ENCODE measurements at places on chromosomes 1 and 21.

DNA sequence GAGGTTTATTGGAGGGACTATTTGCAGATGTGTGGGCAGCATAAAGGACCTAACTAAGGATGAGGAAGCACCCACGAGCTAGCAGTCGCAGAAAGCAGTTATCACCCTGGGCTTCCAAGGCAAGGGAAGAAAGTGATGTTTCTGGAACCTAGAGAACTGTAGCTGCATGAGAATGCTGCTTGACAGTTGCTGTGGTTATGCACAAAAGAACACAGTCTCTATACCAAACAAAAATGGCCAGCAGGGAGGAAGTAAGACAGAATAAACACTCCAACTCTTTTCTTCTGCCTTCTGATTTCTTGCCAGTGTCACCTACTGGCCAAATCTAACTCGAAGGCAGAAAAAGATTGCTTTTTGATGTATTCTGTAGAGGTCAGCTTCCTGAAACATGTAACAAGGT is 190.2 kb downstream of the RASAL2 start:
- DNase-seq, result no peak

- no peak for DNase-seq
Measured at GRCh38 chr21:45986316-45987051, 4.9 kb downstream of the COL6A1 start.

DNA sequence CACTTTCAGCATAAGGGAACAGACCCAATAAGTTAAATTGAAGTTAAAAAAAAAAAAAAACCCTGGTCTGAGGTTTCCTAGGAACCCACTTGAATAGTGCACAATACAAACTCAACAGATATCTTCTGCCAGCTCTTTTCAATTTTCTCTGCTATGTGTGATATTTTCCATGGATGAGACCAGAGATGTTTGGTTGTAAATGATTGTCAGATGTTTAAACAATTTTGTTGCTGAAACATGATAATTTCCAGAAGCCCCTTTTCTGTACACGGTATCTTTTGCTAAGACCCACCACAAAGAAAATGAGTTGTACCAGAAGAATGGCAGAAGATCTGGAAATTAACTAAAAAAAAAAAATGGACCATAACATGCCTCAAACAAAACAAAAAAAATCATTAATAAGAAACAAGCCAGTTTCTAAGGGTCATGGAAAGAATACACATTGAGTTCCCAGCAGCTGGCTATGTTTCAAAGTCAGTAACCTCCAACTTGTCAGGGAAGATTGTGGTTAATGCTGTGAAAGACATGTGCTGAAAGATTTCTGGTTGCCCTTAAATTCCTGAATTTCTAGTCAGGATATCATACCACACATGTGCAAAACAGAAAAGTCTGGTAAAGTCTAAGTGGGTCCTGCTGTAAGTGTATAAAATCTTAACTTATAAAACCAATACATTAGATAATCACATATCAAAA is 35.6 kb upstream of the MGST3 start:
- no peak for DNase-seq

GRCh38 chr1:52574594-52574993 is 21.7 kb upstream of the TUT4 start:
- DNase-seq, result peak; percentile 91

DNA sequence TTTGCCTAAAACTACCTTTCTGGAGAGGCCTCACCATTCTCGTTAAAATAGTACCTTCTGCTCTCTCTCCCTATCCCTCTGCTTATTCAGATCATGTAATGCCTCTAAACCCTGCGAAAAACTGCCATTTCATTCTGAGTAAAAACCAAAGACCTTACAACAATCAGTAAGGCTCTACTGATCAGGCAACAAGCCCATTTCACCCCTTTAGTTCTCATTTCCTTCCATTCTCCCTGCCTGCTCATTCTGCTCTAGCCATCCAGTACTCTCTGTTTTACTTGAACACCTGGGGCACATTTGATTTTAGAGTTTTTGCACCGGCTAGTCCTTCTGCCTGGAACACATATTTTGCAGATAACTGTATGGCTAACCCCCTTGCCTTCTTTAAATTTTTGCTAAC is 187.8 kb downstream of the COQ8A start:
- no peak for DNase-seq

GRCh38 chr1:2629627-2630497 is 3.0 kb downstream of the MMEL1 start:
- no peak for DNase-seq

GRCh38 chr21:44925378-44925755 is 4.7 kb upstream of the ITGB2 start:
- DNase-seq, result no peak

DNA sequence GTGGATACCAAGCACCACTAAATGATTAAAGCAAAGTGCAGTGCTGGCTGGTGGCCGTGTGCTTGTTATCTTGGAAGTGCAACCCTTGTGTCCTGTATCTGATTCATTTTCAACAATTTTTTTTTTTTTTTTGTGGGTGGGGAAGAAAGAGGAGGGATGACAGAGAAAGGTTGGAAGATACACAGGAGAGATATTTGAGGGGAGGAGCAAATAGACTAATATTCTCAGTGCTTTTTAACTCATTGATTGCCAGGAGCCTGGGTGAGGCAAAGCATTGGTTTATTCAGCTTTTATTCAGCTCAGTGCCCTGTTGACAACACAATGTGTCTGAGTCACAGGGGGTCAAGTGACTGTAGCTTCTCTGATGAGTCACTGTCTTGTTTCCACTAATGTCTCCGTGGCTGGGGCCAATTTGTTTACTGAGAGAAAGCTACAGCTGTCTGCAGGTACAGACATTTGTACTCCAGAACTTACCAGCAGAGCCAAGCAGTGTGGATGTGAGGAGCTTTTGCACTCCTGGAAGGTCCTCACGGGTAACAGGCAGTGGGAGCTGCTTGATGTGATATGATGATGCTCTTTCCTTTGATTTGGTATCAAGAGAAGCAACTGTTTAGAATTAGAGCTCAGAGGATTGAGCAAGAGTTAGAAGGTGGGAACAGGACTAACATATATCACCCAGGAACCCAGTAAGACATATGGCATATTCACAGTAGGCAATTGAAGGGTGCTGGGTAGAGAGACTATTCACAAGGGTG is 23.6 kb upstream of the DNM3 start:
- no peak for DNase-seq

DNA sequence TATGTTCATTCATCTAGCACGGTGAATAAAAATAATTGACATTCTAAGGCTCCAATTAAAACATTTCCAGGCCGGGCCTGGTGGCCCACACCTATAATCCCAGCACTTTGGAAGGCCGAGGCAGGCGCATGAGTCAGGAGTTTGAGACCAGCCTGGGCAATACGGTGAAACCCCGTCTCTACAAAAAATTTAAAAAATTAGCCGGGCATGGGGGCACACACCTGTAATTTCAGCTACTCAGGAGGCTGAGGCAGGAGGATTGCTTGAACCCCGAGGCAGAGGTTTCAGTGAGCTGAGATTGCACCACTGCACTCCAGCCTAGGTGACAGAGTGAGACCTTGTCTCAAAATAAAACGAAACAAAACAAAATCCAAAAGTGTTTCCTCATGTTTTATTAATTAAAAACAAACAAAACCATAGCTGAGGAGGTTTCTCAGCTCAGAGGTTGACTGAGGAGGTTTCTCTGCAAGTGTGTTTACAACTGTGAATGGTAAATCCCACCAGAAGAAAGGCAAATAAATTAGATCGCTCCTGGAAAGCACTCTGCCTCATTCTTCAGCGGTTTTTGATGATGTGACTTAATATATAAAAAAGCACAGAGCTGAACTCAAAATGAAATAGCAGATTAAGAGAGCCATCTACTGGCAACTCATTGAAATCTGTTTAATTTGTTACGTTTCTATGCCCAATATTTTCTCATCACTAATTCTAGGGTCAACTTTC is 37.7 kb upstream of the ATG4C start:
- no peak for DNase-seq

GRCh38 chr1:232748910-232749368 is 56.3 kb upstream of the MAP10 start:
- no peak for DNase-seq

DNA sequence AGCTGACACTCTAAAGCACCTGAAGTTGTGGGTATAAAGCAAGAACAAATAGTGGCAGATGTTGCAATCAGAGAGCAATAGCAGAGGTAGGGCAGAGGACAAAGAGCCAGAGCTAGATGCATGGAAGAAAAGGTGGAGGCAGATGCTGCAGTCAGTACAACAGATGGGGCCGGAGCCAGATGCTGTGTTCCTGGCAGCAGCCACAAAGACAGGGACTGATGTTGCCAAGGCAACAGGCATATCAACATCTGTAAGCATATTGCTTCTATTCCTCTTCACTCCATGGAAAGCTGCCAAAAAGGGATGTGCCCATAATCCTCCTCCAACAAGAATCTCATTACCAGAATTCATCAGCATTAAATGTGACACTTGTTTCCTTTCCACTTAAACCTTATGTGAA is 108.0 kb downstream of the TNNI3K start:
- no peak for DNase-seq

DNA sequence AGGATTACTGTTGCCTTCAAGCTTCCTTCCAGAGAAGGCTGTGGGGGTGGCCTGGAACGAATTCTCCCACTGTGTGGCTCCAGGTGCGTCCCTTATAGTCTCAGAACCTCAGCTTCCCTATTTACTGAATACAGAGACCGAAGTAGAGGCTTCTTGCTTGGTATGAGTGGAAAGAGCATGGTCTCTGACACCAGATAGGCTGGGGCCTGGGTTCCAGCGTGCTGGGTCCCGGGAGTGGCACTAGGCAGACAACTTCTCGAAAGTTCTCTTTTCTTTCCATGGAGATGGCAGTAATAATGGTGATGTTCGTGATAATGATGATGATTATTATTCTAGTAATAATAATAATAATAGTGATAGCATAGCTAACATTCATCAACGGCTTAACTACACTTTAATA is 161.7 kb downstream of the PTPRU start:
- DNase-seq, result no peak

DNA sequence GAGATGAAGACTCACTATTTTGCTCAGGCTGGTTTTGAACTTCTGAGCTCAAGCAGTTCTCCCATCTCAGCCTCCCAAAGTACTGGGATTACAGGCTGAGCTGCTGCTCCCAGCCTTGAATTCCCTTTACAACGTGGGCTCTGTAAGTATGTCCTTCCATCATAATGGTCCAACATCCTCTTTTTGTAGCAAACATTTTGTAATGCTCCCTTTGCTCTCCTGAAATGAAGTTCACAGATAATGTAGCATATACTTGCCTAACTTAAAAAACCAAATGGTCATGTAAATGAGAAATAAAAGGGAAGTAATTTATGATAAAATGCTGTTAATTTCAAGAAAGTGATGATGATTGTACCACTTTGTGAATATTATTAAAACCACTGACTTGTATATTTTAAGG is 30.5 kb upstream of the THEM4 start:
- no peak for DNase-seq

DNA sequence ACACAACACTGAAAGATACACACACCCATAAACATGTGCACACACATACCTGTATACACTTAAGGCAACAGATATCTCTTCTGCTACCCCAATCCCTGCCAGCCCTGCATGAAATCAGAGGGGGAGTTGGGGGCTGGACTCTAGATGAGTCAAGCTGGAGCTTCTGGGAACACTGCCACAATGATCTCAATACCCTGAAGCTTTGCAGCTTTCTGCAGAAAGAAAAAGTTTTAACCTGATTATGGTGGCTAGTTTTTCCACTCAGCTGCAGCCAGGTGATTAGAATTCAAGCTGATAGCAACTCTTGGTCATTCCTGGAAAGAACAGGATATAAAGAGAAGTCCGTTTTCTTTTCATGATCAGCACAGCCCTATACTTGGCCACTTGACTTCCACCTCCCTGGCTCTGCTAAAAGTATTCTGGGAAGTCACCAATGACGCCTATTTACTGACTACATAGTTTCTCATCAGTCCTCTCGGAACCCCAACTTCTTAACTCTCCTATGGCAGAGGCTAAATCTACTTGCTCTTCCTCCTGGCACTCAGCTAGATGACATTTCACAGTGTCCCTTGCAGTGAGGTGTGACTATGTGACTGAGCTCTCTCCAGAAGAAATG is 20.7 kb upstream of the DNASE2B start:
- peak; percentile 73 for DNase-seq

GRCh38 chr1:167095368-167095767 is 1.5 kb downstream of the STYXL2 start:
- DNase-seq, result peak; percentile 60

GRCh38 chr1:236124965-236125364 is 17.4 kb upstream of the GPR137B start:
- no peak for DNase-seq

DNA sequence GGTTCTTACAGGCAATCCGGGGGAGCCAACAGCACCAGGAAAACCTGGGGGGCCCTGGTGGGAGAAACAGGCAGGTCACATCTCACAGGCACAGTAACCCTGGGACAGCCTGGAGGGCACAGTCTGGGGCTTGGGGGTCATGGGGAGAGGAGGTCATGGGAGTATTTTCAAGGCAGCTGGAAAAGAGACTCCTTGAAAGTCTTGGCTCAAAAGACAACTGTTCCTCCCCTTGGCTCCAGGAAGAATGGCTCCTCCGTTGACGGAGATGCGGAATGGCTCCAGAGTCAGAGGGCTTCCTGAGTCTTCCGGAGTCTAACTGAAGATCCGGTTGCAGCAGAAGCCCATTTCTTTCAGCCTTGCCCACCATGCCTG is 25.9 kb upstream of the PEF1 start:
- no peak for DNase-seq

- peak; percentile 98 for DNase-seq
Measured at GRCh38 chr21:35138665-35139381, 89.7 kb upstream of the RUNX1 start.

- no peak for DNase-seq
Measured at GRCh38 chr1:115429884-115430283, 91.8 kb upstream of the NGF start.
